ENCODE measurements at places on chromosomes 1 and 21.

- DNase-seq: no peak
These were observed 176.8 kb downstream of the DISC1 start for GRCh38 chr1:231803353-231803752.

DNA sequence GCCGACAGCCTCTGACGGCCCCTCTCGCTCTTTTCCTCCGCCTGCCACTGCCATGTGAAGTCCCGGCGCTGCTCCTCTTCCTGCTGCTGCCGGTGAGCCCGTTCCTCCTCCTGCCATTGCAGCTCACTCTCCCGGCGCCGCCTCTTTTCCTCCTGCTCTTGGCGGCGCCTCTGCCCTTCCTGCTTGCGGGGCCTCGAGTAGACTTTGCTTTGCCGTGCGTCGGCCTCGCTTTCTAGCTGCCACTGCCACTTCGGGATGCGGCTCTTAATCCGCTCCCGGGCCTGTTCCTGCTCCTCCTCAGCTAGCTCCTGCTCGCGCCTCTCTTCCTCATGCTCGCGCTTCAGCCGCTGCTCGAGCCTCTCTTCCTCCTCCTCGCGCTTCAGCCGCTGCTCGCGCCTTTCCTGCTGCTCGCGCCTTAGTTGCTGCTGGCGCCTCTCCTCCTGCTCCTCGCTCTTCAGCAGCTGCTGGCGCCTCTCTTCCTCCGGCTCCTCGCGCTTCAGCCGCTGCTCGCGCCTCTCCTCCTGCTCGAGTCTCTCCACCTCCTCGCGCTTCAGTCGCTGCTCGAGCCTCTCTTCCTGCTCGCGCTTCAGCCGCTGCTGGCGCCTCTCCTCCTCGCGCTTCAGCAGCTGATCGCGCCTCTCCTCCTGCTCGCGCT, 4.3 kb downstream of the TCHH start:
- DNase-seq: no peak

DNA sequence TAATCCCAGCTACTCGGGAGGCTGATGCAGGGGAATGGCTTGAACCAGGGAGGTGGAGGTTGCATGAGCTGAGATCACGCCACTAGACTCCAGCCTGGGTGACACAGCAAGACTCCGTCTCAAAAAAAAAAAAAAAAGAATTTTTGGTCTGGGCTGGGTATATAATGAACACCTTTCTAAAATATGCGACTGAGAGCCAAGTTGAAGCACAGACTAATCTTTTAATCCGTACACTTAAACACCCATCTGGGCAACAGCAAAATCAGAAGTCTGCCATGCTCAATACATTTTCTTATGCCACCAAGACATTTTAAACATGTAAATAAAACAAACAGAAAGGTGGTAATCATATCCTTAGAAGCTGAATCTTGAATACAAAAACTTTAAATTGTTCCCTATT, 31.6 kb upstream of the ABCB10 start:
- no peak for DNase-seq

GRCh38 chr1:32266921-32267591, 16.0 kb downstream of the LCK start:
- DNase-seq: no peak

DNA sequence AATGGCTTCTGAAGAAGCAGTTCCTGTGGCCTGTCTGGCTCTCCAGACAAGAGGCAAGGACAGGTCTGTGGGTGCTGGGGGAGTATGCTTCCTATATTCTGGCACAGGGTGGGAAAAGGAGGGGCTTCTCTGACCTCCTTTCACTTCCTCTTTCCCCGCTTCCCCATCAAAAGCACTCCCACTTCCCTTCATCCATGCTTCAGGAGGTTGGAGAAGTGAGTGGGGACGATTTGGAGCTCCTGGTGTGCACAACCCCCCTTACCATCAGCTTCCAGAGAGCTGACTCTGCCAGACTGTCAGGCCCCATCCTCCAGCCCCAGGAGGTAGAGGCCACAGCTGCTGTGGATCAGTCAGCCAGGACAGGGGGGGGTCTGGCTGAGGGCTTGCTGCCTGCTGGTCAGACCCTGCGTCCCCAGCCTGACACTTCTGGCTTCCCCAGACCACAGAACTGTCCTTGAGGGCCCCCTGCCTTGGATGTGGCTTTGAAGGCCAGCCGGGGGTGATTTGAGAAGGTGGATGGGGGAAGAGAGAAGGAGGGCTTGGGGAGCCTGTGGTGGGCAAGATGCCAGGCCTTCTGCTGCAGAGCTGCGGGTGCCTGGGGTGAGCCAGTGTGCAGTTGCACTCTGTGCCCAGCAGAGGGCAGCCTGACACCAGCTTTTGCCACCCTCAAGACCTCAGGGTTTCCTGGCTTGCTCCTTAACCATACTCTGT, 21.5 kb upstream of the TMEM222 start:
- peak; percentile 78 for DNase-seq

DNA sequence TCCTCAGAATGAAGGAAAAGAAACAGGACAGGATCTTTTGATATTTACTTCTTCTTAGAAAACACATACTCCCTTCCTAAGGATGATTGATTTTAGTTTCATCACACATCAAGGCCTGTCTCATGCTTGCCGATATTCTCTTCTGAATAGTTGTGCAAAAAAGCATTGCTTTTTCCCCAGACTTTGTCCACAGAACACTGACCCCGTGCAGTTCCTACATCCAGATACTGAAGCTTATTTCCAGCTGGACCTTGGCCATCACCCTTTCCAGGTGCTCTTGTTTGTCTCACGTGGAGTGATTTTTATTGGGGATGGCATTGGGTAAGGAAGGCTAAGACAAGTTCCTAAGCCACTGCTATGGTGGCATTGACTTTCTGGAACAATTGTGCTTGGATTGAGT, 197.3 kb upstream of the HOOK1 start:
- DNase-seq: no peak

DNA sequence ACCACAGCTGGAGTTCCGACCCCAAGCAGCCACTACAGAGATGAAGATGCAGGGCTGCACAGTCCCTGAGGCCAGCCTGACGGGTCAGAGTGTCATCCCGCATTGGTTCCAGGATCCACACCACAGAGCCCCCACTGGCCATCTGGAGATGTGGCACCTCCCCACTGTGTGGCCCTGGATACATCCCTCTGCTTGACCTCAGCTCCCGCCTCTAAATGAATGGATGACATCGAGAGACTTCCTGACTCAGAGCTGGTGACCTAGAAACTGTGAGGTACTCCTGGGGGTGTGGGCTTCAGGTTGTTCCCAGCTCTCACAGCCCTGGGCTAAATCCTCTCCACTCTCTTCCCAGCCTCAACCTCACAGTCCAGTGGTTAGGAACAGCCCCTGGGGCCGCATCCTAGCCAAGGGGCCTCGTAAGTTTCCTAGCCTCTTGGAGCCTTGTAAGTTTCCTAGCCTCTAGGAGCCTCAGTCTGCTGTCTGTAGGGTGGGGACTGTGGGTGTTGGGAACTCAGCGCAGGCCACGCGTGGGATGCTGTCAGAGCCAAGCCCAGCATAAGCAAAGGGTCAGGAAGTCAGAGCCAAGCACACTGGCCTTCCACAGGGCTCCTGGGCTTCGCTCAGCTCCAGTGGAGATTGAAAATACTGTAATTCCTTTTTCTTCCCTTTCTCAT, 87.5 kb upstream of the RUNX3 start:
- DNase-seq: no peak

GRCh38 chr21:46227811-46228344, 696 bp downstream of the LSS start:
- no peak for DNase-seq

- DNase-seq: no peak
These were observed 1748.4 kb downstream of the MRPL39 start for GRCh38 chr21:23858878-23859277.

- DNase-seq: no peak
These were observed at the start of gene SLC25A34 for GRCh38 chr1:15736038-15736891. SLC25A34 (plus strand) TSS chr1:15736258; CDS start chr1:15736486, 228 bp downstream.

DNA sequence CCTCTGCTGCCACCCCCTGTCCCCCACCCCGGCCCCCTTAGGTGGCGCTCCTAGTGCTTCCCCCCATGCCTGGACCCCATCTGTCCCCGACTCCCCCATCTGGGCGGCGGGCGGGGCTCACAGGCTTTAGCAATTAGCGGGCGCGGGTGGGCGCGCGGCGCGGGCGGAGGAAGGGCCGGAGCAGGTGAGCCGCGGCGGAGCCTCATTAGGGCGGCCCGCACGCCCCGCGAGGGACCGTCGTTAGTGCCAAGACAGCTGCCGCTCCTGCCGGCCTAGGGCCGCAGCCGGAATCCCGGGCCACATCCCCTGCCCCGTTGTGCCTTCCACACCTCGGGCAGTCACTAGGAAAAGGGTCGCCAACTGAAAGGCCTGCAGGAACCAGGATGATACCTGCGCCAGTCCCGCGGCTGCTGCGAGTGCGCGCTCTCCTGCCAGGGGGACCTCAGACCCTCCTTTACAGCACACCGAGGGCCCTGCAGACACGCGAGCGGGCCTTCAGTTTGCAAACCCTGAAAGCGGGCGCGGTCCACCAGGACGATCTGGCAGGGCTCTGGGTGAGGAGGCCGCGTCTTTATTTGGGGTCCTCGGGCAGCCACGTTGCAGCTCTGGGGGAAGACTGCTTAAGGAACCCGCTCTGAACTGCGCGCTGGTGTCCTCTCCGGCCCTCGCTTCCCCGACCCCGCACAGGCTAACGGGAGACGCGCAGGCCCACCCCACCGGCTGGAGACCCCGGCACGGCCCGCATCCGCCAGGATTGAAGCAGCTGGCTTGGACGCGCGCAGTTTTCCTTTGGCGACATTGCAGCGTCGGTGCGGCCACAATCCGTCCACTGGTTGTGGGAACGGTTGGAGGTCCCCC, 7.6 kb downstream of the OLIG2 start:
- DNase-seq: no peak

DNA sequence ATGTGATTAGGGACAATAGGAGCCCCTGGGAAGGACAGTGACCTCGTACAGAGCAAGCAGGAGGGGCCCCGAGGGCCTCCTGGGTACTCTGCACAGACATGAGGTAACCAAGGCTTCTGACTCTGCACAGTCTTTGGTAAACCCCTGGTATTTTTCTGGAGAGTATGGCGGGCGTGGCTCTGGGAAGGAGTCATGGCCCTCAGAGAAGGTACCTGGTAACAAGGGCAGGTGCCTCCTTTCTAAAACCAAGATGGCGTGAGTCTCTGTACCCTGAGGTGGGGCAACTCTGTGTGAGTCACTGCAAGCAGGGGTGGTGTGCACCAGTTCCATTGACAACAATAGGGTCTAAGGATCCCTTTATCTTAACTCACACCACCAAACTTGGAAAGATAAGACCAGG, 39.9 kb upstream of the SLC19A1 start:
- DNase-seq: no peak

GRCh38 chr1:181314010-181314409, 169.3 kb upstream of the CACNA1E start:
- DNase-seq: no peak

DNA sequence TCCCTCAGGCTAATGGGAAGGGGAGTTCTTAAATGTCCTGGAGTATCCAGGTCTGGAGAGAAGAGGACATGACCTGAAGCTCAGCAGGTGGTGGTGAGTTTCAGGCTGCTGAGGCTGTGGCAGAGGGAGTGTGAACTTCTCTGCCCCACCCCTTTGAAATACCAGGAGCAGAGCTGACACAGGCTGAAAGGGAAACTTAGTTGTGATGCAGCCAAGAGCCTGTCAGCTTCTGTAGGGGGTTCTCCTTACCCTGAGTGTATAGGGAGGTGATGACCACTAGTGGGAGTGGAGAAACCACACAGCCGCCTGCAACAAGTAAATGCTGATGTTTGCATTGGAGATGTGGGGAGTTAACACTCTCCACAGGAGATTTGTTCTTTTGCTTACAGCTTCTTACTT, 152.3 kb downstream of the FCRL5 start:
- DNase-seq: no peak

DNA sequence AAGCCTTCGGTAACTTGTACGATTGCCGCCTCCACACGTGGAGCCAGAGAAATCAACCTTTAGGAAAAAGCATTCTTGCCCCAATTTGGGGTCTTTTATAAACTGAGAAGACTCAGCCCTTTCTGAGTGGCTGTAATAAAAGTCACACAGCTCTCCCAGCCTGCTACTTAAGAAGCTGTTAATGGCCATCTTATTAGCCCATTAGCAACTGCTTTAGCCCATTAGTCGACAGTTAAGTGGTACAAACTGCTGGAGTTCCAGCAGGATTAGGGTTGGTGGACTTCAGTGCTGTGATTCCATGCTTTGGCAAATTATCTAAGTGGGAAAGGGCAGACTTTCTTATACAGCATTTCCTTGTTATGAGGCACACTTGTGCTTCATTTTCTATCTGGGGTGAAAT, 461.3 kb downstream of the RPS6KC1 start:
- DNase-seq: no peak

DNA sequence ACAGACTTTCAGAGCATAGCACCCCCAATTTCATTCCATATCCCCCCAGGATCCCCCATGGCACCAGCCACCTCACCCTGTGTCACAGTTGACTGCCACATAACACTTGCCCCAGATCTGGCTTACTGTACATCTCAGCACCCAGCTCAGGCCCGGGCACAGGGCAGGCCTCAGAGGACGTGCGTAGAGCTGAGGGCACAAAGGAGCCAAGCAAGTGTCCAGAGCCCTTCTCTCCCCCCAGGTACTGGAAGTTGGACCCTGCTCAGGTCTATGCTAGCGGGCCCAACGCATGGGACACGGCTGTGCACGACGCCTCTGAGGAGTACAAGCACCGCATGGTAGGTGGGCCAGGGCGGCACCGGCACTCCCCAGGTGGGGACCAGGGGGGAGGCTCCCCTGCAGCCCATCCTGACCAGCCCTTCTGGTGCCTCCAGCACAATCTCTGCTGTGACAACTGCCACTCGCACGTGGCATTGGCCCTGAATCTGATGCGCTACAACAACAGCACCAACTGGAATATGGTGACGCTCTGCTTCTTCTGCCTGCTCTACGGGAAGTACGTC, 8.0 kb upstream of the SYTL1 start:
- no peak for DNase-seq

Data from CD4-positive, alpha-beta T cell treated with Interleukin-15 for 4 hours (primary cell).